ENCODE measurements at places on chromosomes 7 and 10.

- no peak for DNase-seq
Observed at GRCh38 chr7:129862682-129863081, 90.1 kb downstream of the UBE2H start.

GRCh38 chr10:58477902-58478301 is 34.8 kb upstream of the BICC1 start:
- DNase-seq, result no peak

DNA sequence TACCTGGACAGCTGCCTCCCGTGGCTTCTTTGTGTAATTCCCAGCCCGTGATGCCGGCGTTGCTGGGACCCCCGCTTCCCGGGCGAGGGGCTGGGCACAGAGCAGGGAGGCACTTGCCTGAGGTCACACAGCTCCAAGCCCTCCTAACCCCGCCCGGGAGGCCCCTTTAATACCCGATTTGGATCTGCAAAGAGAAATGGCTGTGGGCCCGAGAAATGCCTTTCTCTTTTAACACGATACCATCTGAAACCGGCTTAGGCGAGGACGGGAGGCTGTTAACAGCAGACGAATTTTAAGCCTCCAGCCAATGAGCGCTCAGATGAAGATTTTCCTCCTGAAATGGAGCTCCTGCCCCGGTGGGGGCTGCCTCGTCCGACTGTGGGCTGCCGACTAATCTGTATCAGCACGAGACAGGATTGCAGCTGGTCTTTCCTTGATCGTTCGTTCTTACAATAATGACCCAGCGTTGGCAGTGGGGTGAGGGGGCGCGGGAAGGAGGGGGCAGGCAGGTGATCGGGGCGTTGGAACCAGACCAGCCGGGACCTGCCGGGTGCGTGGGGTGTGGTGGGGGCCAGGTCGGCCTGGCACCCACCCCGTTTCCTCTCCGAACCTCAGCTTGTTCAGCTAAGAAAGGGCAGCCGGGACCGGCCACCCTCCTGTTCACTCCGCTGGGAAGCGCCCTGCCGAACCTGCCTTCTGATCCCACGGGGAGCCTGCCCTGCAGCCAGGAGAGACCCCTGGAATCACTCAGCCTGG is 36.2 kb upstream of the FOXL3 start:
- DNase-seq, result no peak

- no peak for DNase-seq
Observed at GRCh38 chr10:102066399-102067088, 1.4 kb downstream of the HPS6 start.

GRCh38 chr7:75914169-75914654 is 743 bp upstream of the POR start:
- DNase-seq, result no peak

- no peak for DNase-seq
Observed at GRCh38 chr10:58994226-58995057, 182.0 kb upstream of the PHYHIPL start.

DNA sequence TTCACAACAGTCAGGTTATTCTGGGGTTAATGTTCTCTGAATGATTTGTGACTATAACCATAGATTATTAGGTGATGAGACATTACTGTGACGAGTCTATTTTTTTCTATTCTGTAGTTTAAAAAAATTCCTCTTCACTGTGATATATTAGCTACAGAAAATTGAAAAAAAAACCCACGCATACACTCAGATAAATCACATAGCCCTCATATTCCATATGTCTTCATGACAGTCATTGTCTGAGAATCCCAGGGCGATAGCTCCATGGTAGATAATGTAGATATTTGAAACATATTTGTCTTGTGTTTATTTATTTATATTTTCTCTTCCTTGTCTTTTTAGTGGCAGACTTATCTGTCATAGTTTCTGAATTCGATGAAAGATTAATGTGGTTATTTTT is 110.0 kb downstream of the CAMK1D start:
- DNase-seq, result no peak

DNA sequence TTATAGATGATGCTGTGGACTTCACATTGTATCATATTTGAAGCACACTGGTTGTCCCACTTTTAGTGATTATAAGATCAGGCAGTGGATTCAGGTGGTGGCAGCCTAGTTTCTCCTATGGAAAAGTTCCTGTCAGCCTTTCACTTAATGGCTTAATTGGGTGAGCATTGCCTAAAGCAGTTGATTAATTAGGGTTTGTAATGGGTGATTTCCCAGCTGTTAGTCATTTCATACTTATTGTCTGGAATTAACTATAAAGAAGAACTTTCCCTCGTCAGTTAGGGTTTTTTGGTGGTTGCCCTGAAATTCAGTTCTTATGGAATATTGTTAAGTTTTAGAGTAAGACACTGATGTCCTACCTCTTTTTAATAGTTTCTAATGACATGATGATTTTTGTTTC is 78.8 kb downstream of the SLC25A40 start:
- DNase-seq, result no peak

DNA sequence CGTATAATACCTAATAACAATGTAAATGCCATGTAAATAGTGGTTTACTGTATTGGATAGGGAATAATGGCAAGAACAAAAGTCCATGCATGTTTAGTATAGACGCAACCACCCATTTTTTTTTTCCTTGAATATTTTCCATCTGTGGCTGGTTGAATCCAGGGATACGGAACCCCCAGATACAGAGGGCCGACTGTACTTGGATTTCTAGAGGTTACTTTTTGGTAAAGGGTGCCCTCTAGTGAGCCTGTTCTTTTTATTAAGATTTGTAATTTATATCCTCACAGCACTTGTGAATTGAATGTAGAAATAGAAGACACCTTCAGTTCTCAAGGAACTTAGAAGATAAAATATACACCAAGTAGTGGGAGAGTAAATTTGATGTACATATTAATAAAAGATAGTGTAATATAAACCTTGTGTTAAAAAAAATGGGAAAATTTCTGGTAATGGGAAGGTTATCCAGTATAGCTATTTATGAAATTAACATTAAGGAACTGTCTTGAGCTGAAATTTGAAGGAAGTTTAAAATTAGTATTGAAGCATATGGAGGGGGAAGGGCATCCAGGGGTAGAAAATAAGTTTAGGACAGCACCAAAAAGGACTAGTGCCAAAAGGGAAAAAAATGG is 32.0 kb downstream of the EXOC6 start:
- DNase-seq, result no peak

GRCh38 chr7:142477079-142477651 is 219.3 kb upstream of the PRSS58 start:
- no peak for DNase-seq

DNA sequence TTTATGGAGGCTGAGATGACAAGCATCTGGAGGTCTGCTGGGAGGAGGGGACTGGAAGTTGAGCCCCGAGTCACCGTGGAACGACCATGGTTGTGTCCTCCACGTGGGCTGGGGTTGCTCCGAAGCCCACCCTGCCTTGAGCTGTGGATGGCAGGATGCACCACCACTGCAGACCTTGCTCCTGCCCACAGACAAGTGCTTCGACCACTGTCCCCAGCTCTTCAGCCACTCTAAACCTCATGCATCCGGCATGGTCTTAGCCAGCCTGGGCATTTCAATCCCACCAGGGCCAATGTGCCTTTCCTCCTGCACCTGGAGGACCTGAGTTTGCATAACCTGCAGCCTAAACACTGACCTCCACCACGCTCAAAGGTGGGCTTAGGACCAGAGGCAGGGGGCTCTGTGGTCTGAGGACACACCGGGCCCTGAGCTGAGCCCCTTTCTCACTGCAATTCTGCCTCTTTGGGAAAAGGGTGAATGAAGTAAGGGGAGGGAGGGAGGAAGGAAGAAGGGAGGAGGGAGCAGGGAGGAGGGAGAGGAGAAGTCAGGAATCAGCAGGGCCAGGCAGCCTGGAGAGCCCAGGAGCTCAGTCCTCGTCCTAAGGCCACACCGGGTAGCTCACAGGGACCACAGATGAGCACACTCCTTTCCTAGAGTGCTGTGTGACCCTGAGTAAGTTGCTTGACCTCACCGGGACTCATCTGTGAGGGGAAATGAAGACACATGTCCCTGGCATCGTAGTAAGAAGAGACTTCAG is 44.8 kb upstream of the DNAAF5 start:
- no peak for DNase-seq

GRCh38 chr10:70674560-70675495 is 2.5 kb downstream of the ADAMTS14 start:
- DNase-seq, result no peak

GRCh38 chr7:35658606-35659201 is 36.2 kb downstream of the HERPUD2 start:
- no peak for DNase-seq

- no peak for DNase-seq
Observed at GRCh38 chr10:74432841-74433594, 282.0 kb downstream of the ADK start.

GRCh38 chr10:21954132-21954531 is 49.4 kb downstream of the DNAJC1 start:
- DNase-seq, result no peak

- DNase-seq, result no peak
Observed at GRCh38 chr10:107364872-107365271, 200.4 kb upstream of the SORCS1 start.

- no peak for DNase-seq
Observed at GRCh38 chr10:131968949-131969348, 12.8 kb downstream of the BNIP3 start.

DNA sequence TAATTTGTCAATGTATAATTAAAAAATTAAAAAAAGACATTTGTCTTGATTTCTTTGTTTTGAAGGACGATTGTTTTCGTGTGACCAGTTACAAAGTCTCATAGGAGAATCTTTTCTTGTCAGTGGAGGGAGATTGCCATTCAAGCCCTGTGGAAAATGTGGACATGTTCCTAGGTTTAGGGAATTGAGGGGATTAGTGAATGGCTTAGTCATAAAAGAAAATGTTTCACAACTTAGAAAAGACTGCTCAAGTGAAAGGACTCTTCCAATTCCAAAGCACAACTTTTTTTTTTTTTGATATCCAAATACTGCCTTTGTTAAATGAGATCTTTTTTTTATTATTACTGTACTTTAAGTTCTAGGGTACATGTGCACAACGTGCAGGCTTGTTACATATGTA is 140.7 kb upstream of the HABP2 start:
- DNase-seq, result no peak

GRCh38 chr10:106355450-106355849 is 809.1 kb downstream of the SORCS1 start:
- no peak for DNase-seq

DNA sequence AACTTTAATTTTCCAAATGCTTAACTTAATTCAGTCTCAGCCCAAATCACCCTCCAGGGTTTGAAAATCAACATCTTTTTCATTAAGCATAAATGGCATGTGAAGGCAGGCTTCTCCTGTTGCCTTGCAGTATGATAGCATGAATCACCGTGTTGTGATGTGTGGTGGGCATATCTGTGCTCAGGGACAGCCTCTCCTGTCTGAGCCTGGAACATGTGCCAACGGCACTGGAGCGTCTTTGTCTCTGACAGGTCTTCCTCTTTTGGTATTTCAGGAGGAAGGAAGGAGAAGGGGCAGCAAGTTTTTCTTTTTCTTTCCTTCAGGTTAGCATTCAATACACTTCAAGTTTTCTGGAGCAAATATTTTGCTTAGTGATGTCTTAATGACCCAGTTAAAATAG is 57.6 kb downstream of the LRGUK start:
- no peak for DNase-seq

DNA sequence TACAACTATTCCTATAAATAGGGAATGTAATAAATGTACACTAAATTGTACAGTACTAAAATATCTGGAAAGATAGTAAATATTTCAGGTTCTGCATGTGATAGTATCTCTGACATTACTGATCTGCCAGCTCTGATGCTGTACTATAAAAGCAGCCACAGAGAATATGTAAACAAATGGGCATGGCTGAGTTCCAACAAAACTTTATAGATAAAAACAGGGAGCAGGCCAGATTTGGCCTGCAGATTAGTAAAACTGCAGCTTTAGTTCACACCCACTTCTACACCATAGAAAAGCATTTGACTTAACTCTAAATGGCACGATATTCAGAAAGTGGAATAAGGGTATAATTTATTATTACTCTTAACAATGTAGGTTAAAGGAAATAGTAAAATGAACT is 18.8 kb upstream of the TLL2 start:
- no peak for DNase-seq

GRCh38 chr10:4382811-4383210 is 443.2 kb upstream of the AKR1E2 start:
- DNase-seq, result no peak

GRCh38 chr10:78712147-78712546 is 356.6 kb upstream of the ZMIZ1 start:
- no peak for DNase-seq

GRCh38 chr7:75617634-75618234 is 121.0 kb downstream of the HIP1 start:
- peak; percentile 89 for DNase-seq

GRCh38 chr10:74898201-74898976 is 72.0 kb downstream of the KAT6B start:
- no peak for DNase-seq

GRCh38 chr7:76296743-76297740 is 5.4 kb upstream of the HSPB1 start:
- DNase-seq, result no peak

- no peak for DNase-seq
Observed at GRCh38 chr7:66957595-66958290, 36.7 kb downstream of the TMEM248 start.

- no peak for DNase-seq
Observed at GRCh38 chr10:96625173-96625572, 38.4 kb upstream of the TM9SF3 start.

GRCh38 chr10:47063858-47064257 is 152.6 kb downstream of the PTPN20 start:
- no peak for DNase-seq

GRCh38 chr10:112393341-112393740 is 19.4 kb downstream of the ACSL5 start:
- DNase-seq, result no peak

Measured in CD4-positive, alpha-beta T cell treated with Interleukin-15 for 1 hour (primary cell).